Right ventricle myocardium superior (tissue), 1 donor: ENCODE measurements at places on chromosomes 6 and 20. TPM values are rescaled to one million over a fixed set of nuclear protein-coding genes. Genes with fewer than 3 reads are reported as not detected.

The PRR18 gene
- total RNA-seq: not detected

The SLC26A8 gene
- not detected for total RNA-seq

The LY6G5C gene
- total RNA-seq: 1.3 TPM

The ZNF165 gene
- total RNA-seq: 0.56 TPM

The MDN1 gene
- total RNA-seq: 22.6 TPM

The SLCO4A1 gene
- total RNA-seq: 12.1 TPM

The BCAS1 gene
- total RNA-seq: not detected

The OPRM1 gene
- not detected for total RNA-seq

The SLC17A3 gene
- total RNA-seq: not detected

The MTFR2 gene
- 0.24 TPM for total RNA-seq

The PRRT1 gene
- 0.51 TPM for total RNA-seq

The TRIM31 gene
- not detected for total RNA-seq

The OXT gene
- total RNA-seq: not detected

The EYS gene
- total RNA-seq: not detected

The DLL1 gene
- total RNA-seq: 18.6 TPM

The TPD52L1 gene
- 43.5 TPM for total RNA-seq

The SAMD5 gene
- 1.00 TPM for total RNA-seq

The MMP24 gene
- total RNA-seq: 0.13 TPM

The BPI gene
- total RNA-seq: 0.11 TPM

The PRKN gene
- total RNA-seq: 20.6 TPM

The BMP5 gene
- total RNA-seq: 2.4 TPM

The PTCHD4 gene
- 0.81 TPM for total RNA-seq

The SAMD3 gene
- total RNA-seq: 0.19 TPM

The COL11A2 gene
- total RNA-seq: 0.94 TPM

The RFX6 gene
- not detected for total RNA-seq

The RSPH9 gene
- 0.16 TPM for total RNA-seq

The EDN1 gene
- 2.2 TPM for total RNA-seq

The PLCG1 gene
- 45.0 TPM for total RNA-seq

The MMP24OS gene
- 42.4 TPM for total RNA-seq

The PLCB4 gene
- 27.4 TPM for total RNA-seq

The AVP gene
- 0.51 TPM for total RNA-seq

The TFAP2D gene
- total RNA-seq: not detected

The HLA-DMA gene
- 16.3 TPM for total RNA-seq

The TGM6 gene
- not detected for total RNA-seq

The ADGRF5 gene
- 41.1 TPM for total RNA-seq

The WFDC10B gene
- not detected for total RNA-seq

The TGM3 gene
- total RNA-seq: not detected

The FOXA2 gene
- total RNA-seq: not detected

The ALDH8A1 gene
- 0.19 TPM for total RNA-seq

The CLPSL1 gene
- not detected for total RNA-seq

The RIN2 gene
- 52.4 TPM for total RNA-seq

The LPA gene
- not detected for total RNA-seq

The HLA-DRB5 gene
- total RNA-seq: 17.7 TPM

The HTR1E gene
- not detected for total RNA-seq

The MAK gene
- total RNA-seq: not detected

The MAFB gene
- total RNA-seq: 14.7 TPM

The NOTCH4 gene
- 22.4 TPM for total RNA-seq

The DZANK1 gene
- 0.48 TPM for total RNA-seq

The MUCL3 gene
- total RNA-seq: not detected

The PLCB1 gene
- total RNA-seq: 6.3 TPM
